NCI-H187 treated with DMSO at 0.1 percent for 48 hours (cell line): ENCODE measurements at places on chromosomes 3 and 15.

- no peak for DNase-seq
Measured at GRCh38 chr3:78050276-78051065, 1010.6 kb downstream of the ROBO2 start.

GRCh38 chr15:93479715-93480114 is 390.7 kb upstream of the RGMA start:
- no peak for DNase-seq

DNA sequence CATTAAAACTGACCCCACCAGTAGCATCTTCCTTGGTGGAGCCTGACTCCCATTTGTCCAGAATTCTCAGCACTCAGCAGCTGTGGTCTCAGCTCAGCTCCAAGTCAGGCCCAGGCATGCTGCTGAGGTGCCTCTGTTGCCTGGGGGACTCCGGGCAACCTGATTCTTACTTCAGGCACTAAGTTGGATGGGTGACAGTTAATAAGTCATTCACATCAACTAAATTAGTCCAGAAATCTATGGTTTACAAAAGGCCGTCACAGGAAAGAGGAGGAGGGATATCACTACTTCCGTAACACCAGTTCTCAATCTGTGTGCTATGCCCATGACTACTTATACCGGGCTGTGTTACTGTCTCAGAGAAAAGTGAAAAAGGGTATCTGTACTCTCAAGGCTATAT is 310.2 kb downstream of the SATB1 start:
- DNase-seq: no peak

DNA sequence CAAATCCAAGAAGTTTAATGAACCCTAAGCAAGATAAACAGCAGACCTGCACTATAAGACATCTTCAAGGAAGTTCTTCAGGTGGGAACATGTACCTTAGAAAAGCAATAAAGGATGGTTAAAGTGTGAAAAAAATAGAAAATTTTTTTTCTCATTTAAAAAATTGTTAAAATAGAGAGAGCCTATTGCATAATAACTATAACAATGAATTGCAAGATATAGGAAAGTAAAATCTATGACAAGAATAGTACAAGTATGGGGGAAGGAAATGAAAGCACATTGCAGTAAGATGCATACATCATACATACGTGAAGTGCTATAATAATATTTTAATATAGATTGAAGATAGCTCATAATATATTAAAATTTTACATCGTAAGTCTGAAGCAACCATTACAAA is 310.1 kb upstream of the KCNMB2 start:
- DNase-seq: no peak

- DNase-seq: no peak
Measured at GRCh38 chr15:26806151-26806550, 33.3 kb upstream of the GABRB3 start.

- DNase-seq: no peak
Measured at GRCh38 chr3:126370055-126370454, 12.8 kb upstream of the KLF15 start.

DNA sequence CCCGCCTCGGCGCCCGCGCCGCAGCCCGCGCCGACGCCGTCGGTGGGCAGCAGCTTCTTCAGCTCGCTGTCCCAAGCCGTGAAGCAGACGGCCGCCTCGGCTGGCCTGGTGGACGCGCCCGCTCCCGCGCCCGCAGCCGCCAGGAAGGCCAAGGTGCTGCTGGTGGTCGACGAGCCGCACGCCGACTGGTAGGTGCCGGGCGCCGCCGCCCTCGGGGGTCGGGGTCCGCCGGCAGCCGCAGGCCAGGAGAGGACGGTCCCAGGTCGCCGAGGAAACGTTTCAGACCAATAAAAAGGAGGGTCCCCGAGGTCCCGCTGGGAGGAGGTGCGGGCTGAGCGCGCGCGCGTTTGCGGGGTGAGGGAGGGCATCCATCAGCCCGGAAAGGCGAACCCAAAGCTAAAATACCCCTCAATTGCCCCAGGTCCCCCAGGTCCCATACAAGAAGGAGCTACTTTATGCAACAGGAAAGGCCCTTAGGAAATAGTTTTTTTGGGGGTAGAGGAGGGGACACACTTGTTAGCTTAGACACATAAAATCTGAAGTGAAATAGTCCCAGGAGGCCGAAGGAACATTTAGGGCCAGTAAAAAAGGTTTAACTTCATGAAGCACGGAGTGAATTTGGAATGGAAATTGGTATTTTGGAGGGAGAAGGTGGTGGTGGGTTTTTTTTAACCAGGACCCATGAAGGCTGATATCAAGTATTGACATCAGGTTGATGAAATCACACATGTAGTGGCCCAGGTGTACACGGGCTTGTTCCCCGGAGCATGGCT is 739 bp downstream of the SYN2 start:
- no peak for DNase-seq

- DNase-seq: no peak
Measured at GRCh38 chr3:112143689-112144088, 10.6 kb upstream of the GCSAM start.

GRCh38 chr3:15382405-15382923 is 44.9 kb downstream of the METTL6 start:
- DNase-seq: no peak

DNA sequence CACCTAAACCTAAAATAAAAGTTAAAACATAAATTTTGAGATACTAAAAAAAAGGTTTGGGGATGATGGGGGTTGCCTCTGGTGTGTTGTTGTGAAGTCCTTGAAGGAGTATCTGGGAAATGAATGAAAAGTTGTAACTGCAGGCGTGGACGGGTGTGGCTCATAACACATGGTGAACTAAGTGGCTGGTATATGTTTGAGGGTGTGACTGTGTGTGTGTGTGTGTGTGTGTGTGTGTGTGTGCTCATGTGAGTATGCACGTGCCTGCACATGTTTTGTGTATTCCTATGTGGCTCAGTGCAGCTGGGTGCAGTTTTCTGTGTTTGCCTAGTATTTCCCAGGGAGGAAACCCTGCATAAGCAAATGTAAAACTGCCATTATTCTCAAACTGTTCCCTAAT is 229.9 kb upstream of the TRIM42 start:
- DNase-seq: no peak

DNA sequence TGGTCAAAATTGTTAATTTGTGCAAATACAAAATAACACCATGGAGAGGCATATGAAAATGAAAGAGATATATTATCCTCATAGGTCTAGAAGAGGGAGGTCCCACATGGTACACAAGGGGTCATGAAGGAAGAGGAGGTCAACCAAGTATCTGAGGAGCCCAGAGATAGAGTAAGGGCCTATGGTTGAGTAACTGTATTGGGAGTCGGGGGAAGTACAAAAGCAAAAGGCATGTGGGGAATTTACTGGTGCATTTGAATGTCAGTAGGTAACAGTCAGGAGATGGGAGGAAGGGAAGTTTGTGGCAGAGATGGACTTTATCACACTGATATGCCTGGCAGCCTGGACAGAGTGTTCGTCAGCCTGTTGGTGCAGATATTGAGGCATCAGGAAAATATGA is 1113.7 kb downstream of the OTOL1 start:
- DNase-seq: no peak

- DNase-seq: no peak
Measured at GRCh38 chr3:44960387-44961026, 15.5 kb downstream of the ZDHHC3 start.

DNA sequence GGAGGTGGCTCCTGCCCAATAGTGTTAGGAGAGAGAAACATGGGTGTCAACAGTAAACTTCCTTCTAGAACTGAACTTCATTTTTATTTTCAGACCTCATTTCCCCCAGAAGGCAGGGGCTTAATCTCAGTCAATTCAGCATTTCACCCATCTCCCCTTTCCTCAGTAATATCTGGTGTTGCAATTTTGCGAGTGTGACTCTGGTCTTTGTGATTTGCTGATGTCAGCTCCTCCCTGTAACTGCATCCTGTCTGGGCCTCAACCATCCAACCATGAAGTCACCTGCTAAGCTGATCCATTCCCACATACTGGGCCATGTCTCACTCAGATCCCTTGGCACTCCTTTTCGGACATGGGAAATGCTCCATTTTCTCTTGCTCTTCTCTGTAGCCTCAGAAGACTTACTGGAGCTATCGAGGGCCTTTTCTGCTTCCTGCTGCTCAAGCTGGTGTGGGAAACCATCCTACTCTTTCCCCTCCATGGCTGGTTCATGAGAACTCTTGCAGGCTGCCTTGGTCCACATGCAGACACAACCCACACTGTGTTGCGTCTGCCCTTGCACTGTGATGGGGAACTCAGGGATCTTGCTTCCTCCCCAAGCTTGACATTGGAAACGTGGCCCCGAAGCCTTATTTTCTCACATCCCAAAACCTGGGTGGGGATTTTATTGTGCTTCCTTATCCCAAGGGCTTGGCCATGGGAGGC is 24.6 kb downstream of the CCR4 start:
- no peak for DNase-seq

- no peak for DNase-seq
Measured at GRCh38 chr15:74906067-74906449, 593 bp downstream of the FAM219B start.

DNA sequence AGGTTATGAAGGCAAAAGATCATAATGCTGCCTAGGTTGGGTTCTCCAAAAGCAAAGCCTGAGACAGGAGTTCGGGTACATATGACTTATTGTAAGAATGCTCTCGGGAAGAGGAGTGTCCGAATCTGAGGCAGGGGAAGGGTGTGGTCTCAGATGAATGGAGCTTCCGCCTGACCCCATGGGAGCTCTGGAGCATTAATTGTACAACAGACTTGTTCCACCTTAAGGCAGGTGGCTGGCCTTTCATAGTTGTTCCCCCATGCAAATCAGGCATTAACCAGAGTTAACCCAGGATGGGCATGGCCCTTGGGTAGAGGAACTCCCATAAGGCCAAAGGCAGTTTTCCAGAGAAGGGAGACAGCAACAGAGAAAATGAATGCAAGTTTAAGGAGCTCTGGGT is 170.6 kb downstream of the MYRIP start:
- DNase-seq: no peak

DNA sequence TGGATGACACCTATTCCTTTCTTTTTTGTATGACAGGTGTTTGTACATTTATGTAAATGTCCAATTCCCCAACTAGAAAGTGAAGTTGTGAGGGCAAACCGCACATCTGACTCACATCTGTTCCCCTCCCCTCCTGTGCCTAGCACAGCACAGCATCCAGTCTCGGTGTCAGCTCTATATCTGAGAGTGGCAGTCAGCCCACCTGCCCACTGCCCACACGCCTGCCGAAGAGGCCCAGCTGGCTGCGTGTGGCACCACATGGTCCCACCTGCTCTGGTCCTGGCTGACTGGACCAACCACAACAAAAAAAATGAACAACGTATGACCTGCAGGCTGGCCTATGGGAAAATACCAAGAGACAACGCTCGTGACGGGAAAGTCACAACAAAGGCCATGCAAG is 62.8 kb downstream of the XXYLT1 start:
- DNase-seq: no peak

DNA sequence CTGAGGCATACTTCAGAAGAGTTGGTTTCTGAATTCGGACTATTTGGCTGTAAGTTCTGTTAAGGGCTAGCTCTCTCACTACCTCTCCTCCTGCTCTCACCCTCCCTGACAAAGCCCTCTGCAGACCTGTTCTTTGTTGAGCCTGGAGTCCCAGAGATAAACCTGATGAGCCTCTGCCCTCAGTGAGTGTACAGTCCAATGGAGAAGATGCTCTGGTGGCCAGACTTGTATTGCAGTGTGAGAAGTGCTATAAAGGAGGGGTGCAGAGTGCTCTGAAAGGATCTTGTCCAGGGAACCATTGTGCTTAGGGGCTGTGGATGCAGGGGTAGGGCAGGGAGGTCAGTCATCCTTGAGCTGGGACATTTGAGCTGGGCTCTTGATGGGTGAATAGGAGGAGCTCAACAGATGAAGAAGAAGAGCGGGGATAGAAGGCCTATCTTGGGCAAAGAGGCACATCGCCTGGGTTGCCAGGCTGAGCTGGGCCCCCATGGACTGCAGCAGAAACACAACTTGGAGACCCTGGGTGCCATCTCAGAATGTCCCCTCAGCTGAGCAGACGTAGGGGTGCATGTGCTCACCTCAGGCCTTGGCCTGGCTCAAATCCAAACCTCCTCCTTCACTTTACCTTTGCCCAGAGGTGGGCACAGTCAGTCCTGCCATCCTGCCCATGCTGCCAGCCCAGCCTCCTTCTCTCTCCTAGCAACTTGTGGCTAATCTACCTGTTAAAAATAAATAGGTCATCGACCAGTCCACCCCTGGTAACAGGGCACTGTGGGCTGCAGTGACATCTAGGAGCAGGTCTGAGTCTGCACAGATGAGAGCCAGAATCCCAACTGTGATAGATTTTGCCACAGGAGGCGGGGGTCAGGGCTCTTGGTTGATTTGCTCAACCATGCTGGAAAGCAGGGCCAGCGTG is 3.3 kb downstream of the CAND2 start:
- DNase-seq: no peak

- DNase-seq: no peak
Measured at GRCh38 chr3:151579571-151580270, 118.9 kb upstream of the IGSF10 start.

DNA sequence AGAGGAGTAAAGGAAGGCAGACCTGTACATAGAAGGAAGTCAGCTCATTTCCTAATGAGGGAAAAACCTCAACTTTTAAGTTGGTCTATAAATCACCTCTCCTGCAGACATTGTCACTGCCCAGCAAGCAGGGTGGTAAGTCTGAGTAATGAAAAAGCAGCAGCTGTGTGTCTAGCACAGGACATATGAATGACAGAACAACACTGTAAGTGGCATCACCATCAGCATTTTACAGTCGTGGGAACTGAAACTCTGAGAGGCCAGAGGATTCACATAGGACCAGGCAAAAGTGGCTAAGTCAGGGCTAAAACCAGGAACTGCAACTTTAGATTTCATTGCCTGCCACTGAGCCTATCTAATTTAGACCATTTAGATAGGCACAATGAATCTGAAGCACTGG is 235.6 kb downstream of the CLSTN2 start:
- DNase-seq: no peak

GRCh38 chr15:35723852-35724251 is 177.9 kb upstream of the DPH6 start:
- no peak for DNase-seq

DNA sequence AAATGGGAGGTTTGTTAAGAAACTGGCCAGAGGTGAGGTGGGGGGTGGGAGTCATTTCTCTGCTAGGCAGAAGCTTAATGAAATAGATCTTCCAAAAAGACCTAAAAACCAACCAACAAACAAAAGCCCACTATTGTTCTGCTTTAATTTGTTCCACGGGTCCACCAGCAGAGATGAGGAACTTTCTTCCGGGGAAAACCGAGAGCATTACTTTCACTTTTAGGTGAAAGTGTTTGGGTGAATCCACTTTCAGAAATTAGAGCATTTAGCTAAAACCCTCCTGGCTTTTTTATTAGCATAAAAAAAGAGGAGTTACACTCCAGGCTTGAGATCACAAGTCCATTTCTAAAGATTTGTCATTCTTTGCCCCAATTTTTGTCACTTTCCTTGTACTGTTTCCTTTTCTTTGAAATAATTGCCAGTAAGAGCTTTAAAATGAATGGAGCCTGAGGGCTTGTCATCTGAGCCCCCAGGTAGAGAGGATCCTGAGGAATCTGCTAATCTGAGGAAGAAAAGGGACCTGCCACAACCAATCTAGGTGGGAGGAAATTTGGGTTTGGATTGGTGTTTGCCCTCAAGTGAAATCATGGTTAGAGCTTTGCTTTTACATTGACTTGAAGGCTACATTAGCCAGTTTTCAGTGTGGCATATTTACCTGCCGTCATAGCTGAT is 667.6 kb downstream of the NAALADL2 start:
- no peak for DNase-seq
